ENCODE measurements at places on chromosomes 1 and 21.

DNA sequence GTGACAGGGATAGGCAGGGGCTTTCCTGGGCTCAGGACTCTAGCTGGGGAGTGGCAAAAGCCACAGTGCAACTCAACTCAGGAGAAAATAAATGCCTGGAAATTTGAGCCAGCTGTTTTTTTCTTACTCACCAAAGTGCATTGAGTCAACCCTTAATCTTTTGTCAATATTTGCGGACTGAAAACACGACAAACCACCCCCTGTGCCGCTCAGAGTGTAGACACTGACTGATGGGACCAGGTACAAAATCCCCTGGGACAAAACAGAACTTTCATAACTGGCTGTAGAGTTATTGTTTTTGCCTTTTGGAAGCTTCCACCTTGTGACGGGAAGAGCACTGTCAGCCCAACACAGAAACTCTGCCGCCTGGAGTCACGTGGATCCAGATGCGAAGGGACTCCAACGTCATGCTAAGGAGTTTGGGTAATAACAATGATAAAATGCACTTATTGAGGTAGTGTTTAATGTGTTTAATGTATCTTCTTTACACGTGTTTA, 164.6 kb downstream of the PLPP3 start:
- no peak for DNase-seq

GRCh38 chr21:38544661-38545060, 46.4 kb upstream of the ERG start:
- no peak for DNase-seq

DNA sequence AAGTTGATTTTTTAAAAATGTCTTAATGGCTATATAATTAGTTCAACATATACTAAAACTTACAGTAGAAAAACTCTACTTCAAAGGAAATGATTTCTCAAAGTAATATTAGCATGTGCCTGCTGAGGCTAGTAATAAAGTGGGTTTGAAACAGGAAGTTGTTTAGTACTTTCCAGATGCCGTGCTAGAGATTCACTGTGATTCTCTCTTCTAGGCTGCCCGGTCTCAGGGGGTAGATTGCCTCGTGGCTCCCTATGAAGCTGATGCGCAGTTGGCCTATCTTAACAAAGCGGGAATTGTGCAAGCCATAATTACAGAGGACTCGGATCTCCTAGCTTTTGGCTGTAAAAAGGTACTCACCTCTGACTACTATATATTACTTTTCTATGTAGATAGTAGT, 9.1 kb downstream of the EXO1 start:
- no peak for DNase-seq

DNA sequence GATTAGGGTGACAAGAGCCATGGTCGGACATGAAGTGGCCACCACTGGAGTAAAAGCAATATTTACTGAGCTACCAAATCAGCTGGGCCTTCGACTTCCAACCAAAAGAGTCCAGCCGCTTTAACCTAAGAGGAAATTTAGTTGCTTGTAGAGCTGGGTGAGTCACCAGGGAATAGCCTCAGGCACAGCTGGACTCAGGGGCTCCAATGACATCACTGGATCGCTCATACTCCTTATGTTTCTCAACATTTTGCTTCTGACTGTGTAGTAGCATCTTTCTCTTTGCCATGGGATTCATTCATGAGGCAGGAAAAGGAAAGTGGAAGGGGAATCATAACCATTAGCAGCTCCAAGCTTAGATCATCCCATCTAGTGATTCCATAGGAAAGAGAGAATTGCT, 664.4 kb downstream of the MATN1 start:
- DNase-seq, result no peak

- no peak for DNase-seq
Observed at GRCh38 chr1:203934651-203935050, 73.3 kb downstream of the SNRPE start.

DNA sequence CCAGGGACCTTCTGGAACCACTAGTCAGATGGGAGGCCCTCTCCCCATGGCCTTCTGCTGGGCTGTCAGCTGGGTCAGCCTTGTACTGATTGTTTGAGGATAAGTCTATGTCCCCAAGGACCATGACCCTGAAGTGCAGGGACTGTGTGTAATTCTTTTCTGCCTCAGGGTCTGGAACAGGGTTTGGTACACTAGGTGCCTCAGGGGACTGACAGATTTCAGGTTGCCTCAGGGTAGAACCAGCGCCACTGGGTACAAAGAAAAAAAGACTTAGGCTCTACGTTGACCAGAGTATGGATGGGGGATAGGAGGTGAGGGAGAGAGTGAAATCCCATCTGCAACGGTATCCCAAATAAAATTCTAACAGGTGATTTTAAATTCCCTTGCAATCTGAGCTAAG, 3.0 kb downstream of the KDF1 start:
- DNase-seq, result no peak

DNA sequence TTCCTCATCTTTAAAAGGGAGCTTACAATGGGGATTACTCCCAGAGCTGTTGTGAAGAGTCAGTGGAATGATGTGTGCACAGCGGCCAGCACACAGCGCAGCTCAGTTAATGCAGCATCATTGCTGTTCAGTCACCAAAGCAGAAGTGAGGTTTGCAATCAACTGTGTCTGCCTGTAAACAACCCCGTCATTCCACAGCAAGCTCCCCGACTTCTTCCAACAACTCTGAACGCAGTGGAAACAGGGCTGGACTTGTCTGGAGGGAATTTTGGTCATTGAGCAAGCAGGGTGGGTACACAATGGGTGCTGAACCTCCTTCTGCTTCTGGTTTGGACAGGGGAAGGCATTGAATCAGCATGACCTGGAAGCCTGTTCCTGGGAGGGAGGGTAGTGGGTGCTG, 347.4 kb downstream of the PTPRU start:
- DNase-seq, result no peak

DNA sequence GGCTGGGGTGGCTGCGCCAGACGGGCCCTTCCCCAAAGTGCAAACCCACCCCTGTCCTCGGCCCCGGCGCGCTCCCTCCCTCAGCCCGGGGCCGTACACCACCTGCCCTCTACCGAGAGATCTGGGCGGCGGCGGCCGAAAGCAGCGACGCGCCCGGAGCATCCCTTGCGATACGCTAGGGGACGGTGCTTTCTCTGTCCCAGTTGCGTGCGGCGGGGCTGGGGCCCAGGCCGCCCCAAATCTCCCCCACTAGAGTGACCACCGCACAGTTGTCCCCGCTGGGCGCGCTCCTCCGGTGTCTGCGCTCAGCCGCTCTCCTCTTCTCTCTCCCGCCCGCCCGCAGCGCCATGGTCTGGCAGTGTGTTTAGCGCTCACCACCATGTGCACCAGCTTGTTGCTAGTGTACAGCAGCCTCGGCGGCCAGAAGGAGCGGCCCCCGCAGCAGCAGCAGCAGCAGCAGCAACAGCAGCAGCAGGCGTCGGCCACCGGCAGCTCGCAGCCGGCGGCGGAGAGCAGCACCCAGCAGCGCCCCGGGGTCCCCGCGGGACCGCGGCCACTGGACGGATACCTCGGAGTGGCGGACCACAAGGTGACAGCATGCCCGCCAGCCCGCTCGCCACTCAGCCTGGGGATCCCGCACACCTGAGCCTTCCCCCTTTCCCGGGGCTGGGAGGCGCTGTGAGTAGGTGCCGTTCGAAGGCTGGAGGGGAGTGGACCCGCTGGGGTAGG, 1.0 kb downstream of the ST6GALNAC5 start:
- DNase-seq, result no peak

- DNase-seq, result no peak
Observed at GRCh38 chr1:193634470-193634869, 448.1 kb upstream of the B3GALT2 start.

DNA sequence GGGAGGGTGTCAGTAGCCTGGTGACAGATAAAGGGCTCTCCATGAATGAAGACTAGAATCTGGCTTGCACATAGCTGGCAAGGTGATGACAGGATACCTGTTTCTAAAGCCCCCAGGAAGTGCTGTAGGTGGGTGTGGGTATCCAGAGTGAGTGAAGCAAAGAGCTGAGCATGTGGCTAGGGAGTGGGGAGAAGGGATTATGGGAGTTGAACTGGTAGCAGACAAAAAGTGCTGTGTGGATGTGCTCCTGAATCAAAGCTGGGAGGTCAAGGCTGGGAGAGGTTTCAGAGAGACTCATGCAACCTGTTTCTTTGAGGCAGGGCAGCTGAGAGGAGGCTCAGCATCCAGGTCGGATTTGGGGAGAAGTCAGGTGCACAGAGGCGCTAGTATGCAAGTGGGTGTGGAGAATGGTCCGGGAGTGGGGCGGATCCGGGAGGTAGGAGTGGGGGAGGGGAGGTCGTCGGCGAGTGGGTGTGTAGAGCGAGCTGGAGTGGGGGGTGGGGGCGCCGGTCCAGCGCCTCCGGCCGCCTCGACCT, 600 bp downstream of the ASTN1 start:
- no peak for DNase-seq

- no peak for DNase-seq
Observed at GRCh38 chr1:180842052-180842451, 70.6 kb upstream of the KIAA1614 start.

DNA sequence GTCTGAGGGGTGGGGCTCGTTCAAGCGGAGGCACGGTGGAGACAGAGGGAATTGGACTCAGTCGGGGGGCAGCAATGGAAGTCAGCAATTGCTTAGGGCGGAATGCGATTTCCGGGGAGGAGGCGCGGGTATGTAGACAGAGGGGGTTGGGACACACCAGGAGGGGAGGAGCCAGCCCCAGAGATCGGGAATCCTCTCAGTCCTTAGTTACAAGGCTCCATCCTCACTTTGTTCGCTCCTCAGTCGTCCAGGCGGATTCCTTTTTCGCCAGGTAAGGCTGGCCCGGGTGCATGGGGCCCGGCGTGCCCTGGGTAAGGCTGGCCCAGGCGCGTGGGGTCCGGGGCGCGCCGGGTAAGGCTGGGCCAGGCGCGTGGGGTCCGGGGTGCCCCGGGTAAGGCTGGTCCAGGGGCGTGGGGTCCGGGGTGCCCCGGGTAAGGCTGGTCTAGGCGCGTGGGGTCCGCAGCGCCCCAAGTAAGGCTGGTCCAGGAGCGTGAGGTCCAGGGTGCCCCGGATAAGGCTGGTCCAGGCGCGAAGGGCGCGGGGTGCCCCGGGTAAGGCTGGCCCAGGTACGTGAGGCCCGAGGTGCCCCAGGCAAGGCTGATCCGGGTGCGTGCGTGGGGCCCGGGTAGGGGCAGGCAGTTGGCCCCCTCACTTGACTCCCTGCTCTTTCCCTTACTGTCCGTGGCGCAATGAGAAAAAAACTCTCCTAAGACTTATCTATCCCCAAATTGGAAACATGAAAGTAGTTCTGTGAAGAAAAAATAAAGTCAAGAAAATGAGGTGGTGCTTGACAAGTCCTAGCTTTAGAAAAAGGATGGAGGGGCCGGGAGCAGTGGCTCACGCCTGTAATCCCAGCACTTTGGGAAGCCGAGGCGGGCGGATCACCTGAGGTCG, at the start of gene L1TD1:
L1TD1 (plus strand) TSS at position 199 of the 894 bp plus-strand sequence. CDS start 11,780 bp downstream, outside the sequence.
- no peak for DNase-seq

DNA sequence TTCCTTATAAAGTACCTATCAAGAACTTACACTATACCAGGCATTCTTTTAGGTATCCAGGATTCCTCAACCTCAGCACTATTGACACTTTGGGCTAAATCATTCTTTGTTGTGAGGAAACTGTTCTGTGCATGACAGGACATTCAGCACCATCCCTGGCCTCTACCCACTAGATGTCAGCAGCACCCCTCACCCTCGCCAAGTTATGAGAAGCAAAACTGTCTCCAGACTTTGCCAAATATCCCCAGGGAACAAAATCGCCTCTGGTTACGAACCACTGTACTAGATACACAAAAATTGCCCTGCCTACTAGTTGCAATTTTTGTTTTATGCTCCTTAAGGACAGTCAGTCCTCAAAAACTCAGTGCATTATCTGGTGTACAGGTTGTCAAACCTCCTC, 35.7 kb downstream of the PALMD start:
- no peak for DNase-seq

DNA sequence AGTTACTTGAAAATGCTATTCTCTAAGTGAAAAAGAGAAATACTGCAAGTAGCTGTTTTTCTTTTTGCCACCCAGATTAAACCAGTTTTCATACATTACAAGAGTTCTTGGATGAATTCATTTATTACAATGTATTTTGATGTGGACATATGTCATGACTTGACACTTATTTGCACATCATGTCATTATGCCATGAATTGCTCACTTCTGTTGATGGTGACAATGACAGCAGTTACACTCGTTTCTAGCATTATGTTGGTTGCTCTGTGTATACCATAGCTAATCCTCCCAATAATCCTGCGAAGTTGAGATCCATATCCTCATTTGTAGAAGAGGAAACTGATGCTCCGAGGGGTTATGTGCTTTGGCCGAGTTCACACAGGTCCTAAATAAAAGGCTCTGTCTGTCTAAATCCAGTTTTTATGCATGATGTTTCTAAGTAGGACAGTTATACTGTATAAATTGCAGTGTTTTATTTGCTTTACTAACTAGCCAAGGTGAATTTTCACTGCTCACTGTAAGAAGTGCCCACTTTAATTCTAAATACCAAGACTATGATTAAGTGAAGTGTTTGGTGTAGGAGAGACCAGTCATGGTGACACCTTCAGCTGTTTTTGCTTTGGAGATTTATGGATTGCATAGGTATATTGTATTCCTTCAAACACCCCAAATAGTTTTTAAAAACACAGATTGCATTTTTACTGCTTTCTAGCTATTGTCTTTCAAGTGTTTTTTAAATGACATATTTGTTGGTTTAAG, 56.7 kb downstream of the PRDM2 start:
- DNase-seq, result no peak

- DNase-seq, result no peak
Observed at GRCh38 chr1:199041173-199041914, 402.5 kb downstream of the PTPRC start.

GRCh38 chr1:198794498-198794897, 155.7 kb downstream of the PTPRC start:
- DNase-seq, result no peak

GRCh38 chr1:159746666-159747065, 32.3 kb upstream of the CRP start:
- DNase-seq, result no peak

- DNase-seq, result no peak
Observed at GRCh38 chr1:109091078-109091838, 694 bp downstream of the TMEM167B start.

DNA sequence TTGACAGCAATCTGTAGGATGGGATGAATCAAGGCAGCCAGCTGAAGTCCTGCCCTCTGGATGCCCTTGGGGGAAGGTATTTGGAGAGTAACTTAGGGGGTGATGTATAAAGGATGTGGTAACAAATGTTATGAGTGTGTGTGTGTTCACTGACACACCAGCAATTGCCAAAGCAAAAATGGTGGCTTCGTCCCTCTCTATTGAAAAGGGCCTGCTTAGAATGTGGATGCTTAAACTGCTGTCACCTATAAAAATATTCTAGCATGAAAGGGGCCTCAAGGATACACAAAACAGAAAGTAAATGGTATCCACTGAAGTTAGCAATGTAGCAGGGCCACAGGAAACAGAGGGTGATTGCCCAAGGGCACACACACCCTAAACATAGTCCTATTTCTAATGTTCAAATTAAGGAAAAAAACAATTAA, 15.1 kb upstream of the AIM2 start:
- DNase-seq, result no peak

- no peak for DNase-seq
Observed at GRCh38 chr1:150544204-150544603, 5.0 kb upstream of the ADAMTSL4 start.

- DNase-seq, result no peak
Observed at GRCh38 chr1:55582084-55582483, 366.9 kb upstream of the USP24 start.

- DNase-seq, result no peak
Observed at GRCh38 chr1:21491488-21492355, 17.5 kb upstream of the ALPL start.

All from activated T-helper 1 cell treated with Interleukin-2 at 50 U/mL for 16 hours (primary cell).